ENCODE measurements at places on chromosomes 7 and 10.

GRCh38 chr10:6363511-6363910 lies 160.8 kb downstream of the PFKFB3 start:
- no peak for DNase-seq

- no peak for DNase-seq
Observed at GRCh38 chr10:90018819-90019218, 317.4 kb downstream of the KIF20B start.

- no peak for DNase-seq
Observed at GRCh38 chr10:24320373-24320772, 111.4 kb downstream of the KIAA1217 start.

- DNase-seq: no peak
Observed at GRCh38 chr7:85185424-85186082, 1.3 kb downstream of the SEMA3D start.

DNA sequence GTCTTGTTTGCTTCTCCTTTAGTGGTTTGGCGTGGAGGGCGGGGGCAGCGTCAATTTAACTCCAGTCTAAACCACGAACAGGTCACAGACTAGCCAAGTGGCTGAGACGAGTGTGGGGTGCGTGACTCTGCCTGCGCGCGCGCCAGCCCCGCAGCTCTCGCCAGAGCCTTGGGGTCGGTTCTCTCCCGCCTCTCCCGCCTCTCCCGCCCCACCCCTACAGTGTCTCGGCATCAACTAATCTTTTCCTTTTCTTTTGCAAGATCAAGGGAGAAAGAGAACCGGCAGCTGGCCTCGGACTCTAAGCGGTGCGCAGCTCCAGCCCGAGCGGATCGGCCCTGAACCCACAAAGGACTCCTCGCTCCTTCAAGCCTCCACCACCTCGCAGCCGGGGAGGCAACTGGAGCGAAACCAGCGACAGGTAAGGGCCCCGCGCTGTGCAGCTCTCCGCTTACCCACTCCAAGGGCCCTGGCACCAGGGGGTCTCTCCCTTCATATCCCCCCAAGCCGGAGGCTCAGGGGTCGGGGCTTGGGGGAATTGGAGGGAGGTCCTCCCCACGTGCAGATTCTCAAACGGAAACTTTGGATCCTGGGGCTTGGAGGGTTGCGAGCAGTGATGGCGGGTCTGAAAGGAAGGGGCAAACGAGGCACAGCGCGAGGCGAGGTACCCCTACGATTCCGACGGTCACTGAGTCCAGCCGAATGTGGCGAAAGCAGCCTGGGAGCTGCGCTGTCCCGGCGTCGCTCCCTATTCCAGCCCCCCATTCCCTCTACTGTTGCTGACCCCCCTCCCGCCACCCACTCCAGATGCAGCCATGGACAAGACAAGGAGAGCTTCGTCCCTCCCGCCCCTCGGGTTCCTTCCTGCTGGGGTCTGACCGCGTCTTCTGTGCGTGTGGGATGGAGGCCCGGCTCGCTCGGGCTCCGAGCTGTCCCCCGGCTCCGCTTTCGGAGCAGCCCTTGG lies 829 bp downstream of the CHRM2 start:
- DNase-seq: no peak

DNA sequence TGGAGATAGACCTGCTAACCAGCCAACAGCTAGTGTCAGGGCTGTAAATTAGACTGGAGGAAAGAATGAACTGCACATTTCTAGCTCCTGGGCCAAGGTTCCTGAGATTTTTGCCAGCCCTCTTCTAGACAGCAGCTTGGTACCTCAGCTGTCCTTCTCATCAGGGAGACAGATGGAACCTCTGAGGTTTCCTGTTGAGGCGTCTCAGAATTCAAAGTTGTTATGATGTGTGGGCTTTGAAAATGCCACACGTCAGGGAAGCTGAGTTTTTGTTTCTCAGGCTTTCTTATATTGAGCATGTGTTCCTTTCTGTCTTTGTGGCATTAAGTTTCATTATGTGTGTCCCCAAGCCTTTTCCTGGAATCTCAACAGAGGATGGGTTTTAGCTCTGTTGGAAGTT lies 736.6 kb downstream of the AUTS2 start:
- DNase-seq: no peak

DNA sequence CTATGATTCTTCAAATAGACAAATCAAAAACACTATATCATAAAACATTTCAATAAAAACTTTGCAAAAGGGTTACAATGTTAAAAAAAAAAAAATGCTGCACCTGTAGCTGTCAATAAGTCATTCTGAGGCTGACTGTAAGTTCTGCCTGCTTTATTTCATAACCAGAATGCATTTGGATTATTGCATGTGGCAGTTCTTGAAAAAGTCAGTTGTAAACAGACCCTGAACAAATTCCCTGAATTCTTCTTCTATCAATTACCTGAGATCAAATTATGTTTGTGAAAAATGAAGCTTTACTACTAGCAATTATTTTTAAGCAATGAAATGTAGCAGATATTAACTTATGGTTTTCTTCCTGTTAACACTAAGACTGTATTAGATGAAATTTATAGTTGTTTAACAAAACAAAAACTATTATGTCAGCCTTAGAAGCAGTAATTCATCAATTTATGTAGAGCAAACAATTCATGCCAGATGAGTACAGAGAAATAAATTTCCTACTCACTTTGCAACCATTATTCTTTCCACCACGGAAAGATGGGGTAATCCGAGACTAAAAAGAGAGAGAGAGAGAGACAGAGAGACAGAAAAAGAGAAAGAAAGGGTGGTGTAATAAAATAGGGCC lies 107.8 kb downstream of the SFMBT2 start:
- no peak for DNase-seq

GRCh38 chr7:130281260-130281659 lies 11.7 kb upstream of the CPA4 start:
- no peak for DNase-seq

GRCh38 chr7:148058092-148058491 lies 532.5 kb upstream of the C7orf33 start:
- no peak for DNase-seq

- DNase-seq: no peak
Observed at GRCh38 chr7:150946421-150947240, 31.5 kb downstream of the KCNH2 start.

- no peak for DNase-seq
Observed at GRCh38 chr7:39741942-39742623, 118.7 kb downstream of the RALA start.

GRCh38 chr7:139249179-139249810 lies 18.3 kb downstream of the UBN2 start:
- DNase-seq: no peak

DNA sequence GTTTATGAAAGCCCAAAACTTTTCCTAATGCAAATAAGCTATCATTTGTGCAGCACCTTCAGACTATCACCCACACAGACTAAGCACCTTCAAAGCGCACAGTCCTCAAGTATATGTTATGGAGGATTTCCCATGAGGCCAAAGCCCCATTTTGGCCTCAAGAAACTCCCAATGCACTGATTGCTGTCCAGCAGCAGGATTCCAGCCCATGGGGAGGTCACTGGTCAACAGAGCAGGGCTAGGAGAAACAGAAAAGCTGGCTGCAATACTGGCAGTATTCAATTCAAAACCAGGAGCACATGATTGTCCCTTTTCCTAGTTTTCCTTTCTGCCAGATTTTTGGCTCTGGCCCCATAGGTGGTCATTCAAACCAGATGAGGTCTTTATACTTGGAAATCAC lies 24.5 kb upstream of the KIAA1217 start:
- no peak for DNase-seq

- no peak for DNase-seq
Observed at GRCh38 chr7:26664735-26665416, 199.5 kb downstream of the SKAP2 start.

DNA sequence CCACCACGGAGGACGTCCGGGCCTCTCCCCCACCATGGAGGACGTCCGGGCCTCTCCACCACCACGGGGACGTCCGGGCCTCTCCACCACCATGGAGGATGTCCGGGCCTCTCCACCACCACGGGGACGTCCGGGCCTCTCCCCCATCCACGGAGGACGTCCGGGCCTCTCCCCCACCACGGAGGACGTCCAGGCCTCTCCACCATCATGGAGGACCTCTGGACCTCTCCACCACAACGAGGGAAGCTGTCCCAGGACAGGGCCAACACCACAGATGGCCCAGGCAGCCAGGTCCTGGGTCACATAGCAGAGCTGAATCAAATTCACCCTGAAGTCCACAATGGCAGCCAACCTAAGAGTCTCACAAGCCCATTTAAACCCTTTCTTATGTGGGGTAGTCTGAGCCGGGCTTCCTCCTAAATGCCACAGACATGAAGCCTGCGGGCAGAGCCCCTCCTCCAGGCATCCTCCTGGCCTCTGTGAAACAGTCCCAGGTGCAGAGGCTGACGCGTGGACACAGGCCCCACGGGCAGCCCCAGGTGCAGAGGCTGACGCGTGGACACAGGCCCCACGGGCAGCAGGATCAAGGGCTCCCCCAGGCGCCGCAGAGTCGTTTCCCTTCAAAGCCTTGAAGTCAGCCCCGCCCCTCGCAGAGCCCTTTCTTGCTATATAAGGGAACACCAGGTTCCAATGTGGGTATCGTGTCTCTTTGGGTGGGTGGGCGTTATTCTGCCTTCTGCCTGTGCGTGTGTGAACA lies 47.0 kb downstream of the FOXL3 start:
- DNase-seq: no peak

DNA sequence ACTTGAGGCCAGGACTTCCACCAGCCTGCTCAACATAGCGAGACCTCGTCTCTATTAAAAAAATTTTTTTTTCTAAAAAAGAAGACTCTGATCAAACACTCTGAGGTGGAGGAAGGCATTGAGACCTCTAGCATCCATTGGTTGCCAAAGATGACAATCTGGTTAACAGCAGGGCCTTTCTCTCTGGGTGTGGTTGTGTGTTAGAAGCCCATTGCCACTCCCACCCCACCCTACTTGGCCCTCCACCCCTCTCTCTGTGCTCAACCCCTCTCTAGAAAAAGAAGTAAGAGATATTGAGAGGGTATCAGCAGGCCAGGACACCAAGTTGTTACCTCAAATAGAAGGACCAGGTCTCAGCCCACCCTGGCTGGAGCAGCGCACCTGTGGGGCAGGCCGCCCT lies 57.4 kb upstream of the MXI1 start:
- no peak for DNase-seq

GRCh38 chr10:110483633-110484032 lies 14.1 kb upstream of the DUSP5 start:
- no peak for DNase-seq

GRCh38 chr10:27948186-27948585 lies 50.7 kb downstream of the ODAD2 start:
- DNase-seq: no peak

DNA sequence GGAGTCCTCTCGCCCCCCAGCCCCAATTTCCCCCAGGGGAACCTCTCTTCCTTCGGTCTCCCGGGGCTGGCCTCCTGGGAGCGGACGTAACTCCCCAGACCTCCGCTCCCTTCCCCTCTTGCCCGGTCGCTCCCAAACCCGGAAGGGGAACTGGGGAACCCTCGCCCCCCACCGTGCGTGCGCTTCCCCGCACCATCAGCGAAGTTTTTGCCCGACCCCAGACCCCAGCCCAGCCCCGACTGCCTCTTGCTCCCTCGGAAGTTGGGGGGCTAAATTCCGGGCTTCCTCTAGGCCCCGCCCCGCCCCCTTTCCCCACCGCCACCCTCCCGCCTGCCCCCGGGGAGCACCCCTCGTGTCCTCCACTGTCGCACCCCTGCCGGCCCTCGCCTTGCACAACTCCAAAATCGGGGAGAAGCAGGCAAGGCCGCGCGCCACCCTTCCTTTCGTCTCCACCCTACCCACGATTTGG lies 436 bp downstream of the GNB2 start:
- DNase-seq: no peak

- no peak for DNase-seq
Observed at GRCh38 chr10:15349112-15349511, 22.0 kb downstream of the FAM171A1 start.

Measured in HS-5 (cell line).